ENCODE measurements at places on chromosomes 6 and 20.

DNA sequence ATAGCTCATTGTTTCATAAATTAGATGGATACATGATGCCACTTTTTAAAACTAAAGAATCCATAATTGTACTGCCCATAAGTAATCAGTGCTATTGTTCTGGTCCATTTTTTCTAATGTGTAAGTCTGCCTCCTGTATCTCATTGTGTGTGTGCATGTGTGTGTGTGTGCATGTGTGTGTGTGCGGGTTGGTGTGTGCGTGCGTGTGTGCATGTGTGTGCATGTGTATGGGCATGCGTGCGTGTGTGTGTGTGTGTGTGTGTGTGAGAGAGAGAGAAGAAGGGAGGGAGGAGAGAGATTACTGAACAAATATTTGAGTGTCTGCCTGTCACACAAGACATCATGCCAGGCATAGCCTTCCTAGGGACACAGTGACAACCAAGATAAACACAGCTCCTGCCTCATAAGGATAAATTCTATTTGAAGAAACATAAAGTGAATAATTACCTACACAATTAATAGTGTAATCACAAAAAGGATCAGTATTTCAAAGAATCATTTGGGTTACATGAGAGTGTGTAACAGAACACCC lies 33.2 kb upstream of the RPS6KA2 start:
- no peak for DNase-seq

GRCh38 chr6:48178700-48179099 lies 67.7 kb upstream of the PTCHD4 start:
- DNase-seq, result no peak

DNA sequence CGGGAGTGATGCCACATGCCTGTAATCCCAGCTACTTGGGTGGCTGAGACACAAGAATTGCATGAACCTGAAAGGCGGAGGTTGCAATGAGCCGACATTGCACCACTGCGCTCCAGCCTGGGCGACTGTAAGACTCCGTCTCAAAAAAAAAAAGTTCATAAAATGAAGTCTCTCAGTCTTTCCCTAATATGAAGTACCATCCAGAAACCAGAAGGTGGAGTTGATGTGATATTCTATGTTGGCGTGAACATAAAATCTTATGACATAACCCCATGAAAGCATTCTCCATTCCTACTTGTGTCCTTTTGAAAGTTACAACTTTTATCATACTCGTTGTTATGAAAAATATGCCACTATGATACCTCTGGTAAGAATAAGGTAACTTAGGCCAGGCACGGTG lies 5.7 kb downstream of the SOD2 start:
- no peak for DNase-seq

- DNase-seq, result no peak
Measured at GRCh38 chr6:21942897-21943296, 349.3 kb downstream of the SOX4 start.

- DNase-seq, result no peak
Measured at GRCh38 chr6:78746457-78746856, 120.9 kb upstream of the IRAK1BP1 start.

- DNase-seq, result no peak
Measured at GRCh38 chr6:166470029-166470862, 87.5 kb upstream of the MPC1 start.

DNA sequence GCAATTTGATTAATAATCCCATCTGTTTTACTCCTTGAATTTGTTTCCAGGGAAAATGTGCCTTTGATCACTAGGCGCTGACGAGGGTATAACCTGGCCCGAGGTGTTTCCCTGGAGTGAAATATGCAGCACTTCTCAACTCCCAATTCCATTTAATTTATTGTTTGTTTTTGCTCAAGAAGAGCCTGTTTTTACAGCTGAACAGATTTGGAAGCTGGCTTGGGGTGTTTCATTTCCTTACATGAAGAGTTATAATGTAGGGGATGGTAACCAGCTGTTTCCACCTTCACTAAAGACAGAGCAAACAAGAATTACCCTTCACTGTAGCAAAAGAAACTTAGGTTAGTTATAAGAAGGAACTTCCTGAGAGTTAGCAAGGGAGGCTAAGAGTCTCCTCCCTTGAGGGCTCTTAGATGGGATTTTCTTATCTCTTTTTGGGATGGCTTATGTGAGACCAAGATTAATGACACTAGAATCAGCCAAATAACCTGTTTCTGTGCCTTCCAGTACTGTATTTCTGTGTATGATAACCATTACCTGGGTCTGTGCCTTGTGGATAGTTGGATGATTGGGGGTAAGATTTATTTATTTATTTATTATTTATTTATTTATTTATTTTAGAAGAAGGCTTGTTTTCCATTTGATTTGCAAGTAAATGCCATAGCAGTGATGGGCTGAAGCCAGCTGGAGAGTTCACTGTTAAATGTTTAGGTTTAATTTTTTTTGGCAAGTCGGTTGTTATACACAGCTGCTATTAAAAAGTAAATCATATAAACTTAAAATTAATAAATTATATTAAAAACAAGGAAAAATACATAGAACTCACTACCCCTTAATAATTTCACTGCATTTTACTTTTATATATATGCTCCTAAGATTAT lies 162.2 kb upstream of the BMP2 start:
- no peak for DNase-seq

- DNase-seq, result no peak
Measured at GRCh38 chr20:18589941-18590674, 2.3 kb downstream of the DTD1 start.

- peak; percentile 53 for DNase-seq
Measured at GRCh38 chr6:42417641-42418112, 34.0 kb downstream of the TRERF1 start.

- no peak for DNase-seq
Measured at GRCh38 chr6:811831-812230, 118.9 kb upstream of the EXOC2 start.

GRCh38 chr20:34320861-34321260 lies 17.7 kb upstream of the AHCY start:
- DNase-seq, result no peak
